CD4-positive, alpha-beta T cell treated with Interleukin-17A for 1 hour (primary cell): ENCODE measurements at places on chromosomes 12 and 14.

DNA sequence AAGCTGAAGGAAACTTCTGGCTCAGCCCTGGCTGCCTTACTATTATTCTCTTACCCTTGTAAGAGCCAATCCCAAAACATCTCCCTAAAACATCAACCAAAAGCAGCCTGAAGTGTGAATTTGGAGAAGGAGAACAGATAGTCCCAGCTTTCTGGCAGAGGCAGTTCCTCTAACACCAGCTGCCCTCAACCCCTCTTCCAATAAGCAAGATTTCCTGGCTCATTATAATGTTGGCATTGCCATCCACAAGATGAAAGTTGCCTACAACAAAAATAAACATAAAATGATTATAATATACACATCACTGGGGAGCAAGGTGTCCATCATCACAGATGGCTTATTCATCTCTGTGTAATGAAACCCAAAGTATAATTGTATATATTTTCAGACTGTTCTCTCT is 352.5 kb upstream of the CCDC196 start:
- DNase-seq: no peak

DNA sequence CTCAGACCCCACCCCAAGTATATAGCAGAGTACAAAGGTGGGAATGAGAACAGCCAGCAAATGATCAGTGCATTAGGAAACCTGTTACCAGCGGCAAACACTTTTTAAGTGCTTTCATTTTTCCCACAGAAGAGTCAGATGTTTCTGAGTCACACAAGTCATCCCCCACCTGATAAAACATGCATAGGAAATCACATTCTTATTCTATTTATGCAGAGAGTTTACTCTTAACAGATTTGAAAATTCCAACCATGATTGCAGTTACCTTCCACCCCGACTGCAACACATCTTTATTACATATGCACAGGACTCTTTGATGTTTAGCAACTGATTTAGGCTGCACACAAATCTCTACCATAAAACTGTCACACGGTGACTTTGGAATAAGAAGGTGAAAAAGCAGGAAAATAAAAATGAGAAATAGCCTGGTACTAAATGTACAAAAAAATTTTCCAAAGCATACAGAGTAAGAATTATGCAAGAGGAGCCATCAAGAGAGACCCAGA is 236.4 kb downstream of the PAWR start:
- no peak for DNase-seq

- DNase-seq: no peak
These were observed 5.5 kb upstream of the SLC24A4 start for GRCh38 chr14:92317511-92317910.

- DNase-seq: no peak
These were observed 3.3 kb downstream of the PIK3C2G start for GRCh38 chr12:18264581-18265075.

DNA sequence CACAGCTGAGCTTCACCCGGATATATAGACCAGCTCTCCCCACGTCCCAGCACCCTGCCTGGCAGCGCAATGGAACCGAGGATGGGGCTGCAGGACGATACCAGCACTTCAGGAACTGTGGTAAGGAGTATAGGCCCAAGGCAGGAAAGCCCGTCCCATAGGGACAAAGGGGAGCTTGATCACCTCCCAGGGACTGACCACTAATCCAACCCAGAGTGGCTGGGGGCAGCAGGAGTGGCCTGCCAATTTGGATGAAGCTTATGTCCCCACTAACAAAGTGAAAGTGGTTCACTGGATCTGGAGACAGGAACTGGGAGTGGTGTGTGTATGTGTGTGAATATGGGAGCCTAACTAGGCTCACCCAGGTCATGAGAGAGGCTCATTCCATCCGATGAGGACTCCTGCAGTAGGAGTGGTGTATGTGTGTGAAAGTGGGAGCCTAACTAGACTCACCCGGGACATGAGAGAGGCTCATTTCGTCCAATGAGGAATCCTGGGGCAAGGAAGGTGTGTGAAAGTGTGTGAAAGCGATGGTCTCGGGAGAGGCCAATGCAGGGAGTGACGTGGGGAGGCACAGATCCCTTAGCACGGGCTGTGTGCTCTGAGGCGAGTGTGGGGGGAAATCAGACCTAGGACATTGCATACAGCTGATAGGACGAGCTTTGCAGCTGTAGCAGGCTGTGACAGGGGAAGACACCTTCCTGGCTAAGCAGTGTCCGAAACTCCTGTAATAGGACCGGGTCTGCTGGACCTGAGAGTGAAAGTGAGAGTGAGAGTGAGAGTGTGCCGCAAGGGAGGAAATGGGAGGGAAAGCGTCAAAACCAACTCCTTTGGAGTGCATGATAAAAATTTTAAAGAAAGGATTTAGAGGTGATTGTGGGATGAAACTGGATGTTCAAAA is 25.7 kb downstream of the KLRK1 start:
- DNase-seq: peak; percentile 55

- no peak for DNase-seq
These were observed 411.2 kb downstream of the NPAS3 start for GRCh38 chr14:33349871-33350270.

- DNase-seq: no peak
These were observed 71.6 kb upstream of the MDGA2 start for GRCh38 chr14:47746986-47747385.

- no peak for DNase-seq
These were observed 240.3 kb upstream of the HMGA2 start for GRCh38 chr12:65584016-65584415.

- DNase-seq: no peak
These were observed 24.1 kb upstream of the UBC start for GRCh38 chr12:124938587-124938986.

DNA sequence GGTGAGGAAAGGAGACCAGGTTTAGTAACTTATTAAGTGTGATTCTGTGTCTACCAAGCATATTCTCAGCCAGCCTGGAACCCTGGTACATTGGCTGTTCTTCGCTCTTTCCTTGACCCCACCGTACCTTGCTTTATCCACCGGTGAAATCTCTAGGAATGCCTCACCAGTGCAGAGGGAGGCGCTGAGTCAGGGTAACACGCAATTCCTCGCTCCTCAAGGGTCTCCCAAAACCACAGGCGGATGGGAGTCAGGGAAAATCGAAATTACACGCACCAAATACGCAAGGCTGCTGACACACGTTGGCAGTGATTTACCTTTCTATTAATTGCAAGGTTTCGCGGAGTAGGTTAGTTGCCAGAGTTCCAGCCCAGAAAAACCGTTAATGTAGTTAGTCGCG is 845 bp downstream of the L3HYPDH start:
- no peak for DNase-seq

GRCh38 chr12:44397631-44398030 is 478.5 kb downstream of the NELL2 start:
- DNase-seq: no peak

- DNase-seq: no peak
These were observed 445 bp downstream of the CERS5 start for GRCh38 chr12:50166799-50167048.

DNA sequence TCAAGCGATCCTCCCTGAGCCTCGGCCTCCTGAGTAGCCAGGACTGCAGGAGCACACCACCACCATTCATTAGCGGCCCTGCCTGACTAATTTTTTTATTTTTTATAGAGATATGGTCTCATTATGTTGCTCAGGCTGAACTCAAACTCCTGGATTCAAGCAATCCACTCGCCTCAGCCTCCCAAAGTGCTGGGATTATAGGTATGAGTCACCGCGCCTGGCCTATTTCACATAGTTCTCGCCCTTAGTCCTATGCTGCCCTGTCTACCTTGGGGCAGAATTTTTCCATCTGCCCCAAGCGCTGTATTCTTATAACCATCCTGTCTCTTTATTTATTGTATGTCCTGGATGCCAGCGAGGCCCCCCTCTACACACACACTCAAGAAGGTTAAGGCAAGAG is 50.9 kb upstream of the BCL2L14 start:
- DNase-seq: no peak

DNA sequence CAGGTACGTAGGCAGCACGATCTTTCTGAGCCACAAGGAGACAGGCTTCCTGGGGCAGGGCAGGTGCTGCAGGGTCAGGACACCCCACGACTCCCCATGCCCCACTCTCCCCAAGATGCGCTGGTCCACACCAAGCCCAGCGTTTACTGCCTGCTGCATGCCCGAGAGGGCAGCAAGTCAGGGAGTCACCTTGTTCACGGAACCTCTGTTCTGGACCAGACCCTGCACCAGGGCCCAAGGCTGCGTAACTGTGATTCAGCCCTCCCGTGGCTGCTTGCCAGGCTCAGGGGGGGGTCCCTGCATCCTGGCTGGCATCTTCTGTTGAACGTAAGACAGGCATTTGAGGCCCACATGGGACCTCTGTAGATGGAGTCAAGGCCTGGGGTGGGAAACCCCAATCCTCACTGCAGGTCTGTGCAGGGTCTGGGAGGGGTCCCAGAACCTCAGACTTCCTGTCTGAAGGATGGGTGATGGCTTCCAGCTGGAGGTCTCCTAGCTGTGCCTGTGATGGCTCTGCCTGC is 228.6 kb upstream of the RTL1 start:
- DNase-seq: no peak

- no peak for DNase-seq
These were observed 113.1 kb downstream of the TRAFD1 start for GRCh38 chr12:112238441-112238840.

- DNase-seq: peak; percentile 45
These were observed 87.1 kb downstream of the SINHCAF start for GRCh38 chr12:31238764-31239387.

DNA sequence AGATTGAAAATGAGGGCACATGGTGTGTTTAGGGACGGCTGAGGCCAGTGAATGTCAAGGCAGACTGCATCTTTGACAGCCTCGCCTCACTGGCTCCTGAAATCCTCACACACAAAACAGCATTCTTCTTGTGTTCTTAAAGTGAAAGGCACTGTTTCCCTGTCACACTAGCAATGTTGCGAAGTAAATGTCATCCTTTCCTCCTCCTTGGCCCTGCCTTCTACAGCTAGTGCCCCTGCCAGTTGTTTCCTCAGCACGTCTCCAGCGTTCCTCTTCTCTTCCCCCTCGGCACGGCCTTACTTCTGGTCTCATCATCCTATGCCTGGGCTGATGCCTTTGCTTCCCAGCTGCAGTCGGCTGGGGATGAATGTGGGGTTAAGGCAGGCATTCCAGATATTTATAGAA is 129.4 kb upstream of the DNM1L start:
- DNase-seq: no peak

DNA sequence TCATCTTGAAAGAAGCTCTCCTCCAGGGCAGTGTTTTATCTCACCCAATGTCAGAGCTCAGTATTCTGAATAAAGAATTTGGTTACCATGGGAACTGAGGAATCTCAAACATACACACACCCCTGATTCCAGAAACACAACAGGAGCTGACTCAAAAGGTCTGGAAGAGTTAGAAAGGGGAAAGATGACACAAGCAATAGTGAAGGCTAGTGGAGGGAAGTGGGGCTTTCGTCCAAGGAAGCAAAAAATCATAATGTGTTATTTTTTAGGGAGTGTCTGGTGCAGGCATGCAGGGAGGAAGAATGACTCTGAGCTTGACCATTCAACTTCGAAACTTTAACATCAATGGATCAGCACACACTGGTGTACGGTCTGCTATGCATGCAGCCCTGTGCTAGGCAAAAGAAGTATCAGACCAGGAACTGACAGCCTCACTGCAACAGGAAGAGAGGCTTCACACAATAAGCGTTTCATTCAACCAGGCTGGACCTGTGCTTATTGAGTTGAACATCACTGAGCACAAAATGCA is 20.3 kb downstream of the HEBP1 start:
- no peak for DNase-seq

DNA sequence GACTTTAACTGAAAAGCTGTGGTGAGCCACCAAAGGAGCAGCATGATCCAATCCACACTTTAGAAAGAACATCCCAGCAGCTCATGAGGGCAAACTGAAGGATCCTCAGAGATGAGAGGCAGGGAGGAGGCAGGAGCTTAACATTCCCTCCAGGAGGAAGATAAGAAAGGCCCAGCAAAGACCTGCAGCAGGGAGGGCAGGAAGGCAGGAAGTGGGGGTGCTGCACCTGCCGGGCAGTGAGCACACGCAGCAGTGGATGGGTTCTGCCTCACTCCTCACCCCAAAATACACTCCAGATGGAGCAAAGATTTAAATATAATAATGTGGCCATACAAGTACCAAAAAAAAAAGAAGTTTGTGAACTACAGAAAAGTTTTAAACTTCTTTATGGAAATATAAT is 48.4 kb downstream of the GCH1 start:
- DNase-seq: no peak

DNA sequence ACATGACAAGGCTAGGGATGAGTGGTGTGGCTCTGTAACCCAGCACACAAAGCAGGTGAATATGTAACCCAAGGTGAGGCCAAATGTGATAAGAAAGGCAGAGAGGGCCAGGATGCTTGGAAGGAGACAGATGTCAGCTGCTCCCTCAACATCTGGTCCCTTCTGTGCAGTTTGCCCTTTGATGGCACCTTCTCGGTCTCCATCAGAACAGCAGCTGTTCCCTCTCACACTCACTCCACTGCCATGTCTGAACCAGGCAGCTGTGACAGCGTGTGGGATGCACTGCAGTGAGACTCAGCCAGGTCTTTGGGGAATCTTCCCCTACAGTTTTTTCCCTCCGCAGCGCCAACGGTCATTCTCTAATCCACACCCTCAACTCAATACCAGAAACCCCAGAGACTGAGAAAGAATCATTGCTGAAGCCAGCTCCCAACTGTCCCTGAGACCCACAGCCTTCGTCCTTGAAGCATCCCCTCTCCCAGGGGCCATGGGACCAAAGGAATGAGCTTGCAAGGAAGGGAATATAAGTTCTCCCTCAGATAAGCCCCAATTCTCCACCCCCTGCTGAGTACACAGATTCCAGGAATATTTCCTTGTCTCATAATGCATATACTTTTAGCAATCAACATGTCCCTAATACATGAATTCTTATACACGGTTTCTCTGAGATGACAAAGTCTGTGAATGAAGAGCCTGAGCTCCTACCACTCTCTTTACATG is 230.0 kb downstream of the GLT1D1 start:
- no peak for DNase-seq

GRCh38 chr12:120677765-120678473 is 9.0 kb upstream of the MLEC start:
- no peak for DNase-seq
